Thymus (tissue), 14 donors: ENCODE measurements at places on chromosomes 2 and 18.

DNA sequence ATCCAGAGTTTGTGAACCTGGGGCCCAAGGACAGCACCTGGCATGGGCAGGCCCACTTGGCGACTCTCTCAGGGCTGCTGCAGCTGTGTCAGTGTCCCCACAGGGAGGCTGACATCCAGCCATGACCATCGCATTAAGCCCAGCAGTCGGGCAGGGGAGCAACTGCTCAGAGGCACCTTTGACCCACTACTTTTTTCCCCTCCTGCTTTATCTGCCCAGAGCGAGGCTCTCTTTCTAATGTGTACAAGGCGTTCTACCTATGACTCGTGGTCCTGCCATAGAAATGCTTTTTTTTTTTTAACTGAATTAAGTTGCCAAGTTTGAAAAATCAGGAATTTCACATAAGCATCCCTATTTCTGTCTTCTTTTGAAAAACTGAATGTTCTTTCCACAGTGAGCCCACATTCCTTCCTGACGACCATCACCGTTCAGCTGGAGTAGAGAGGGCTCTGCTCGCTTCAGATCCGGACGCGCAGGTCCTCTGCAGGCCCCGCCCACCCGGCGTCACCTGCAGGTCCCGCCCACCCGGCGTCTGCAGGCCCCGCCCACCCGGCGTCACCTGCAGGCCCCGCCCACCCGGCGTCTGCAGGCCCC, 403 bp upstream of the CLUL1 start:
- peaks cover 3% of the 10 kb centered on the region for H3K27me3 ChIP-seq
- no peak overlapping the region for H3K4me3 ChIP-seq
- H3K4me1 ChIP-seq, result no peaks in the 10 kb centered on the region
- DNase-seq, result peak; percentile 11

DNA sequence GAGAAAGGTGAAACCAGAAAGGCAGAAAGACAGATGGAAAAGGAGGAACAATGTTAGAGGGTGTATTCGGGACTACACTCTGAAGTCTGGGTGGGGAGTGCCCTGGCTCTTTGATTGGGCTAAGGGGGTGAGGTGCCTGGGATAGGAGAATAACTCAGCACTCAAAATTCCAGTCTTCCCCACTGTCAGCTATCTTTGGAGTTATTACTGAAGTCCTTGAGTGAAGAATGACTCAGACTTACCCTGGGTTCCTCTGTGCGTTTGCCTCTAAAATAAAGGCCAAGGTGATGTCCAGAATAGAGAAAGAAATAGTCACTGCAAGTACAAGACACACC, 151.8 kb upstream of the SERPINE2 start:
- no peaks in the 10 kb centered on the region for H3K36me3 ChIP-seq
- H3K4me3 ChIP-seq, result no peak overlapping the region
- no peaks in the 10 kb centered on the region for H3K27me3 ChIP-seq
- DNase-seq, result no peak
- H3K27ac ChIP-seq, result no peak overlapping the region

DNA sequence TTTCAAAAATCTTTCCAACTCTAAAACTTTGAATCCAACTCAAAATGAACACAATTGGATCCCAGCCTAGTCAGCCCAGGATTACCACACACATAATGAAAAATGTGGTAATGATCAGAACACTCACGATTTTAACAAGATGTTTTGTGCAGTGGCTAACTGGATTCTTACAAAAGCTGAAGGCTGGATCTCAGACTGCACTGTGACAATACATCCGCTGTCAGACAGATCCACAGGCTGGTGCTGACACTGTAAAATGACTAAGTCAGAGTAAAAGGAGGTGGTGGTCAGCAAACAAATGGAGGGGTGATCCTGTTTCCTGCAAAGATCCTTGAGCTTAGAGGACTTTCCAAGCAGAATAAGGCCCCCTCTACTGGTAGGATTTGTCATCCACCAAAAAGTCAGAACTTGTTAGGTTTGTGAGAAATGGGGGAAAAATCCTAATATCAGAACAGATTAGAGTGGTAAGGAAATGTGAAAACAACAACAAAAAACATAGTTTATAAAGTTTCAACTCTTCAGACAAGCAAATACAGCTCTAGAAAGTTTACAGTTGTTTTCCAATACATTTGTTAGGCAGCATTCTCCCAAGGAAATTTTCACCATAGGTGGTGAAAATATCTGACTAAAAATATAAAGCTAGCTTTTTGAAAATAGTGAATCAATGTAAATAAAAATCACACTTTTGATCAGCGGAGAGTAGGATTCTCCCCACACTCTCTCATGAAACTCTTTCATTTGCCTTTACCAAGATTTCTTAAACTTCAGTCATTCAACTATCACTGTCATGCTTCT, 211.9 kb downstream of the AGPS start:
- H3K27me3 ChIP-seq, result no peaks in the 10 kb centered on the region
- H3K4me3 ChIP-seq, result no peak overlapping the region
- no peaks in the 10 kb centered on the region for H3K36me3 ChIP-seq
- DNase-seq, result peak; percentile 42
- no peak overlapping the region for H3K27ac ChIP-seq
- peaks cover under 1% of the 10 kb centered on the region for H3K4me1 ChIP-seq

DNA sequence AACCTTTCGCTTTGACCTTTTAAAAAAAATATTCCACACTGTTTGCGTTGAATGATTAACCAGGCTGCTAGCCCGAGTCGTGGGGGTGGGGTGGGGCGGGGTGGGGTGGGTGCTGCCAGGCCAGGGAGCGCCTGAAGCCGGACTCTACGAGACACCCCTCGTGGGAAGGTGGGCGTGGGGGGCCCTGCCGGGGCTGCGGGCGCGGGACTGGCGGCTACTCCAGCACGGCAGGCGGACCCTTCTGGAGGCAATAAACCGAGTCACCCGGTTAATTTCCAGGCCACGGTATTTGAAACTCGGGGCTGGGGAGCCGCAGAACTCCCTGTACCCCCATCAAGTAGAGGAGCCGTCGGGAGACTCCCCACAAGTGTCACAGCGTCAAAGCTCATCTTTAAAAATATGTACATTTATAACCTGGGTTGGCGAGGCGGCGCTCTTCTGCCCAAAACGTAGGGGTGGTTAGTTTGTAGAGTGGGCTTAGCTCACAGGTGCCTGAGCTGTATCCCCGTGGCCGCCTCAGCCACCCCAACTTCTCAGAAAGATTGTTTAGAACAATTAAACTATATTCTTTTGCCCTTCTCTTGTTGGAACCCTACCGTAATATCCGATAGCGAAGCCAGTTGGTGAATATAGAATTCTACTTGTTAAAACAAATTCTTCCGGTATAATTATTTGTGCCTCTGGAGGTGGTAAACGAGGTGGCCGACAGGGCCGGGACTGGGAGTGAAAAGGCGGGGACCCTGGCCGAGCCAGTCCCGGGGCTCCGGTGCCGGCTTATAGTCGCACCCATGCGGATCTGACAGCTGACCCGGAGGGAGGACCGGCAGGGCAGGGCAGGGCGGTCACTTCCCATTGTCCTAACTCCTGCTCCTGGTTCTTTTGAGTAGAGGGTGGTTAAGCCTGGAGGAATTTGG, 1.4 kb downstream of the B3GNT2 start:
- peak overlapping the region; percentile 100 for H3K4me3 ChIP-seq
- peaks cover 44% of the 10 kb centered on the region for H3K4me1 ChIP-seq
- no peaks in the 10 kb centered on the region for H3K27me3 ChIP-seq
- no peaks in the 10 kb centered on the region for H3K36me3 ChIP-seq

DNA sequence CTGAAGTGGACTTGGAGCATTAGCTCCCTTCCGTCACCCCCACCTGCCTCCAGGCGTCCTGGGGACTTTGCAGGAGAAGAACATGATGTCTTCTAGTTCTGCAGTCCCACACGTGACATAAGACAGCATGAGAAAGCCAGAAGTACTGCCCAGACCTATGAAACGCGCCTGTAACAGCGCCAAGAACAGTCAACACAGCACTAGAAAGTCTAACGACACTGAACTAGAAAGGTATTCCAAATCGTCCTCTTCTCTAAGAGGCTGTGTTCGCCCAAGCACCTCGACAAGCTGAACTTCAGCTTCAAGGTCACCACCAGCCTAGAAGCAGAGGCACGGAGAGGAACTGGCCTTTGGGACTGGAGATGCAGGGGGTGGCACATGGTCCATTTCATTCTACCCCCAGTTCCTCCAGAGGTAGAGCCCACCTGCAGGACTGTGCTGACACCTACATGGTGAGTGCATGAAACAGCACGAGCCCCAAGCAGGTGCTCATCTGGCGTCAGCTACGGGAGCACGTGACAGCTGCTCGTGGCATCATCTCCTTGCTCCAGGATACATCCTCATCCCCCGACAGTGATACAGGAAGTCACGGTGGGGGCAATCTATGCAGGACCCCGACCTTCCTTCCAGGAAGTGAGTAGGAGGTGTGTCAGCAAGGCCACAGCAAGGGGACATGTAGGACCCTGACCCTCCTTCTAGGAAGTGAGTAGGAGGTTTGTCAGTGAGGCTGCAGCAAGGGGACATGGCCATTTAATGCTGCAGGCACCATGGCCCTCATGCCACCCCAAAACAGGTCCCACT, 3.7 kb downstream of the HDAC4 start:
- no peaks in the 10 kb centered on the region for H3K36me3 ChIP-seq
- H3K27ac ChIP-seq, result no peak overlapping the region
- no peaks in the 10 kb centered on the region for H3K27me3 ChIP-seq
- H3K4me3 ChIP-seq, result no peak overlapping the region

- no peaks in the 10 kb centered on the region for H3K36me3 ChIP-seq
- H3K4me3 ChIP-seq, result peak overlapping the region; percentile 39
- no peaks in the 10 kb centered on the region for H3K27me3 ChIP-seq
- H3K27ac ChIP-seq, result peak overlapping the region; percentile 93
Observed at GRCh38 chr2:237675316-237675715, 47.9 kb downstream of the LRRFIP1 start.
